Occipital lobe (tissue), 3 donors: ENCODE measurements at places on chromosomes 16 and 17.

- no peak for DNase-seq
Observed at GRCh38 chr16:24692854-24693253, 36.6 kb upstream of the TNRC6A start.

DNA sequence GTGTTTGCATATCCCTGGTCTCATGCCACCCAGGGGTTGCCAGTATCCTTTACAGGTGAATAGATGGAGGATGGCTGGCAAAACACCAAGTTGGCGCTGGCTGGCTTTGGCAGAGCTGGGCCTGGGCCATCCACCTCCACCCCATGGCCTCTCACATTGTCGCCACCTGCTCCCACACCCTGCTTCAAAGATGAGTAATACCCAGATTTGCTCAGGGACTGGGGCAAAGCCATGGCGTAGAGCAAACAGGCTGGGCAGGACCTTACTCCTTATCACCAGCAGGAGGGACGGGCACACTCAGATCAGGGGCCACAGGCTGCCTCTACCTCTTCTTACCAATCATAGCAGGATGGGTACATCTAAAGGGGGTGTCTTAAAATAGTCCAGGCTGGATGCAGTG is 24.3 kb downstream of the PLA2G10 start:
- no peak for DNase-seq

- DNase-seq: no peak
Observed at GRCh38 chr16:63129411-63130125, 1093.3 kb upstream of the CDH8 start.

DNA sequence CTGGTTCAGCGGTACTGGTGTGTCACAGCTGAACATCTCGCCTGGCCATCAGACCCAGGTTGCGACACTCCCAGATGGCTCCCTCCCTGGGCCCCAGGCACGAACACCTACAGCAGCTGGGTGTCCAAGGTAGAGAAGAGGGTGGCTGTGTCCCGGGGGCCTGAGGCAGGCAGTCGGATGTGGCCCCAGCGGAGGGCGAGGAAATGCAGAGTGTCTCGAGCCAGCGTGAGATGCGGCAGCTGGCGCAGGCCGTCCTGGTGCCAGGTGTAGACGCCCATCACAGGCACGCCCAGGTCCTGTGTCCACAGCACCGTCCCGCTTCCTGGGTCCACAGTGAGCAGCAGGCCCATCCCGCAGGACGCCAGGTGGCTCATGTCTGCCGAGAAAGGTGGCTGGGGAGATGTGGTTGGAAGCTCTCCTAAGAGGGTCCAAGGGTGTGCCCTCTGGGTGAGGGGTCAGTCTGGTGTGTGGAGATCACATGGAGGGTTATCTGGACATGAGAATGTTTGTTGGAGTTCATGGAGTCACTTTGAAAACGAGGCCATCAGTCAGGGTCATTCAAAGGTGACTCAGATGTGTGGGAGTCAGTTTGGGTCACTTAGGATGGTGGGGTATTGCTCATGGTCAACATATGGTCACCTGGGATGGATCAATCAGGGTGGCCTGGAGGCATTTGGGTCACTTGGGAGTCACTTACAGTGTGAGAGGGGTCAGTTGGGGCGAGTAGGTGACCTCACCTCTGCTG is 8.1 kb downstream of the ERN2 start:
- no peak for DNase-seq

DNA sequence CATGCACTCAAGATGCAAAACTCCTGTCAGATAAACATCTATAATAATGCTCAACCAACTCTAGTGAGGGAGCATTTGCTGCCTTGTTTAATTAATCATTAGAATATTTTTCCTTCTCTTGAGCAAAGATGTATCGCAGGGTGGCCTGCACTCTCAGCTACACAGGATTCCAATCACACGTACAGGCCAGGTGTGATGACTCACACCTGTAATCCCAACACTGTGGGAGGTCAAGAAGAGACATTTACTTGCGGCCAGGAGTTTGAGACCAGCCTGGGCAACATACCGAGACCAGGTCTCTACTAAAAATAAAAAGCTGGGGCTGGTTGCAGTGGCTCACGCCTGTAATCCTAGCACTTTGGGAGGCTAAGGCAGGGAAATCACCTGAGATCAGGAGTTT is 49.1 kb downstream of the ARHGAP17 start:
- DNase-seq: no peak

DNA sequence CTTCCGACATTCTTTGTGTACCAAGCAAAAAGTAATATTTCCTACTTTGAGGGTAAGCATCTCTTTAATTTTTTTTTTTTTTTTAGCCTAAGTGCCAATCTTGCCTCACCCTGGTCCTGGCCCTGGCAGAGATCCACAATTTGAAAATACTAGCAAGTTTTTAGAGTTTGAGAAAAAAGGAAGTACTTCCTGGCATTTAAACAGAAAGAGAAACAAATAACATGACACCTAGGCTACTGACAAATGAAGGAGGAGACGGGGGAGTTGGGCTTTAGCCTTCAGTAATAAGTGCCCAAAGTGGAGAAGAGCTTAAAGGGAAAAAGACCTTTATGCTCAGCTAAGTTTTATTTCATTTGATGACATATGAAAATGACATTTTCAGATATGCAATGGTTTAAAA is 92.8 kb downstream of the HS3ST3A1 start:
- DNase-seq: no peak
